ENCODE measurements at places on chromosomes 12 and 14. TPM values are rescaled to one million over a fixed set of nuclear protein-coding genes. Genes with fewer than 3 reads are reported as not detected.

DNA sequence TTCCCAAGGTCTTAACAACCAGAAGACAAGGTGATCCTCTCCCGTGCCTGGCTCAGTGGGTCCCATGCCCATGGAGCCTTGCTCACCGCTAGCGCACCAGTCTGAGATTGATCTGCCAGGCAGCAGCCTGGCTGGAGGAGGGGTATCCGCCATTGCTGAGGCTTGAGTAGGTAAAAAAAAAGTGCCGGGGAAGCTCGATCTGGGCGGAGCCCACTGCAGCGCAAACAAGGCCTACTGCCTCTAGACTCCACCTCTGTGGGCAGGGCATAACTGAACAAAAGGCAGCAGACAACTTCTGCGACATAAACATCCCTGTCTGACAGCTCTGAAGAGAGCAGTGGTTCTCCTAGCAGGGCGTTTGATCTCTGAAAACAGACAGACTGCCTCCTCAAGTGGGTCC lies 104.0 kb downstream of the C14orf39 start:
- no peak for DNase-seq

- DNase-seq = no peak
Measured at GRCh38 chr12:78406828-78407227, 457.7 kb upstream of the SYT1 start.

DNA sequence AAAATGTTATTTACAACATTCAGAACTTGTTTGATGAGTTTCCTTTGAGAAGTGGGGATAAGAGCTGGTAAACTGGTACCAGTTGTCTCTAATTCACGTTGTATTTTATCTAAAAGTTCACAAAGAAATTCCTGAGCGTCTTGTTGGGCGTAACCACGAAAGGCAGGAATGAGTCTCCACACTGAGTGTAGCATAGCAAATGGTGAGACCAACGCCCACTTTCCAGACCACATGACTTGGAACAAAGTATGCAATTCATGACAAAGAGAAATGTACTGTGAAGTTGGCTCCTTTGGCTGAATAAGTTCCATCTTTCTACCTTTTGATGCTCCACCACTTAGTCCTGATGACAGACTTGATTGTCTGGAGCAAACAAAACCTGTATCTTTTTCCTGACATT lies 18.4 kb downstream of the USP44 start:
- DNase-seq = peak; percentile 58

- DNase-seq = peak; percentile 23
Measured at GRCh38 chr12:29889737-29890136, 106.0 kb upstream of the TMTC1 start.

DNA sequence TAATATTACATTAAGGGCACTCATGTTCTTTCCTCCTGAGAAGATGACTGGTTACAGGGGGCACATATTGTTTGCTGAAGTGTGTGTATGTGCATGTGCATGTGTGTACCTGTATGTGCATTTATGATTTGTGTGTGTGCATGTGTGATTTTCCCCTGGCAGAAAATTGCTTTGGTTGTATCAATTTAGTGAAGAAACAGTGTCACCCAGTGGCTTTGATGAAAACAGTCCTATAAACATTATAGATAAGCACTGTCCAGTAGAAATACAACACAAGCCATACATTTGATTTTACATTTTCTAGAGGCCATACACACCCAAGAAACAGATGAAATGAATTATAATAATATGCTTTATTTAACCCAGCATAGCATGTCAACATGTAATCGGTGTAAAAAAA lies 8.6 kb downstream of the PDE3A start:
- peak; percentile 37 for DNase-seq

Gene RPL36AL
- total RNA-seq = 337 TPM

Gene PXN
- 29.5 TPM for total RNA-seq

Gene TAS2R43
- total RNA-seq = 0.79 TPM

Gene EFCAB11
- 1.1 TPM for total RNA-seq

All from bronchial epithelial cell (primary cell).